ENCODE measurements at places on chromosomes 4 and X. TPM values are rescaled to one million over a fixed set of nuclear protein-coding genes. Genes with fewer than 3 reads are reported as not detected.

GRCh38 chr4:186258216-186258811 is 7.7 kb upstream of the F11 start:
- DNase-seq, result no peak

DNA sequence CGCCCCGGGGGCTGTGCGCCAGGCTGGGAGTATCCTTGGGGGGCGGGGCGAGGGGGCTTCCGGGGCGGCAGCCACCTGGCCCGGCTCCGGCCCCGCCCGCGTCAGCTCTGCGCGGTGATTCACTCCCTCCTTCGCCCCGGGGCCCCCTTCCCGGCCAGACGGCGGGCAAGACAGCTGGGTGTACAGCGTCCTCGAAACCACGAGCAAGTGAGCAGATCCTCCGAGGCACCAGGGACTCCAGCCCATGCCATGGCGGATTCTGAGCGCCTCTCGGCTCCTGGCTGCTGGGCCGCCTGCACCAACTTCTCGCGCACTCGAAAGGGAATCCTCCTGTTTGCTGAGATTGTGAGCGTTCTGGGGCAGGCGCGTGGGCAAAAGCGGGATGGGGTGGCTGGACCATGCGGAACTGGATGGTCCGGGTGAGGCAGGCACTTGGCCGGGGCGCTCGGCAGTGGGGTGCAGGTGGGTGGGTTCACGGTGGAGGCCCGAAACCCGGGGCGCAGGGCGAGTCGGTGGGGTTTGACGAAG is at the start of gene PLP2:
PLP2 (plus strand) TSS at position 147 of the 528 bp plus-strand sequence; CDS start at position 250, 103 bp downstream.
- no peak for DNase-seq

- DNase-seq, result no peak
These were observed 29.8 kb downstream of the PCDH18 start for GRCh38 chr4:137502339-137503129.

DNA sequence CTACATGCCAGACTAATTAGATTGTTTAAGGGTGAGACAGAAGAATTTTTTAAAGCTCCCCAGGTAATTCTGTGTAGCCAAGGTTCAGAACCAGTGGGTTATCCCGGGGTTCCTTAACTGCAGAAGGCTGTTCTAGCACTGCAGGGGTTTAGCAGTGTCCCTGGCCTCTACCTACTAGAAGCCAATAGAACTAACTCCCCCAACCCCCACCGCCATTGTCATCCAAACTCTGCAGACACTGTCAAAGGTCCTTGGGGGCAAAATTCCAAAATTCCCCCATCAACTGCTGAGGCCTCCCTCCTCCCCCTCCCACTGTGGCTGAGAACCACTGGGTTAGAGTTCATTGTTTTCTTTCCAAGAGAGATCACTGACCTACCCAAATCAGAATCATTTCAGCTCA is 66.4 kb downstream of the MOSPD2 start:
- no peak for DNase-seq

Gene USP26
- total RNA-seq, result not detected

DNA sequence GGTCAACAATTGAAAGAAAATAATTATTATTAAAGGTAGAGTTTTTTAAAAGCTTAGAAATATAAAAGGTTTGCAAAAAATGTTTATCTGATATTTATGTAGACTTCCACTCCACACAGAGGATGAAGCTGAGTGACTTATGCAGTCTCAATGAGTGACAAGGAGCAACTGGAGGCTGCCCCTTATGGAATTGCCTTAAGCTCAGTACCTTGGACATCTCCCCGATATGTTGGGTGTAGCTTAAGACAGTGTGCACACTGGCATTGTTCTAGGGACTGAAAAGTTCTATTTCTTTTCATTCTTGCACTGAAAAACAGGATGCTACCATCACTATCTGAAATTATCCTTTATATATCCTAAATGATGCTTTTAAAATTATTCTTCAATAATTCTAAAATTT is 292.1 kb downstream of the PRDM5 start:
- no peak for DNase-seq

DNA sequence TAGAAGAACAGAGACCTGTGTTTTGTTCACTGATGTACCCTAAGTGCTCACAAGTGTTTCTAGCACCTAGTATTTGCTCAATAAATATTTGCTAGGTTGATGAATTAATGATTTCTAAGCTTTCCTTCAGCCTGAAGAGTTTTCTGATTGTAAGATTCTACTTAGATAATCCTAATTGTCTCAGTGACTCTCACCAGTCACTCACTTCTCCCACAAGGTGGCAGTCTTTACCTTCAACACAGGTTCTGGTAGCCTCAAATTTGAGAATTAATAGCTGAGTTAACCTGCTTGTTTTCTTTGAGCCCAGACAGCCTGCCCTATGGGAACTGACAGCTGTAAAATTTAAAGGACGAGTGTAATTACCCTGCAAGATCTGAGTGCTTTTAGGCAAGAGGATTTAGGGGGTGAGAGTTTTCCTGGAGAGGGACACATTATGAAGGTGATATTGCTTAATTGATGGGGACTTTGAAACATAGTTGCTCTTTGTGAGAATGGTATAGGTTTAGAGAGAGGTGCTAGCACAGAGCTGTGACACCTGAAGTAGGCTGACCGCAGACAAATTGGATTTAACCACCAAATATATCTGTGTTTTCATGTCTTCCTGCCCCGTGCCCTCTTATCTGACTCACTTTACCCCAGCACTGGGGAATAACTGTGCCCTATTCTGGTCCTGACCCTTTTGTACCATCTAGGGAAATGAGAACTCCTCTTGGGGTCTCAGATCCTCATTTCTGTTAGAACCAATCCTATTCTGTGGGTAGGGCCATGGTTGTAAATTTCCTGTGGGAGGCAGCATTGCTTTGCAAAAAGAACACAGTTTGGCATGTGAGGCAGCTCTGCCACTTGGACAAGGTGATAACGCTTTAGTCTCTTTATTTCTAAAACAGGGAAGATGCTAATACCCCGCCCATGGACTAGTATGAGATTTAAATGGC is 27.7 kb downstream of the CD38 start:
- DNase-seq, result no peak

Gene MAGEB1
- total RNA-seq, result not detected

DNA sequence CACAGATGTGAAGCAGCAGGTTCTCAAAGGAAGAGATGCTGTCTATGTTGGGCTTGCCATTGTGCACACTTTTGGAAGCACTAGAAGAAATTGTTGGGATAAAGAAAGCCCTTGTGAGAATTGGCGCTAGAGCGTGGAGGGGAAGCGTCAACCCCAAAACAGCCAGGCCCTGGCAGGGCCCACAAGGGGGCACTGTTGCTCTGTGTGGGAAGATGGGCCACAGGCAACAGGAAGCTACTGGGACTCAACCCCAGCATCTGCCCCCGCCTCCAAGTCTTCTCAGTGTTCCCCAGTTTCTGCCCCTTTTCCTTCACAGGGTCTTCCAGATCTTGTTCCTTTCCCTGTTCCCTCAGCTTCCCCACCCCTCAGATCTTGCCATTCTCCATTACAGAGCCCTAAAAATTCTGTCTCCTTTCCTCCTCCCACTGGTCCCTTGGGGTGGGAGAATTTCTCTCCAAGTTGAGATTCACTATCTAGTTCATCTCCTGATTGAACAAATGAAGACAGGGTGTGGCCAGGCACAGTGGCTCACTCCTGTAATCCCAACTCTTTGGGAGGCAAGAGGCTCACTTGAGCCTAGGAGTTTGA is 85.5 kb downstream of the STARD8 start:
- DNase-seq, result no peak

GRCh38 chrX:112868586-112868985 is 28.0 kb upstream of the AMOT start:
- no peak for DNase-seq

- DNase-seq, result no peak
These were observed 255.8 kb downstream of the COL25A1 start for GRCh38 chr4:109046471-109047201.

Gene CCNB3
- total RNA-seq, result 0.83 TPM

DNA sequence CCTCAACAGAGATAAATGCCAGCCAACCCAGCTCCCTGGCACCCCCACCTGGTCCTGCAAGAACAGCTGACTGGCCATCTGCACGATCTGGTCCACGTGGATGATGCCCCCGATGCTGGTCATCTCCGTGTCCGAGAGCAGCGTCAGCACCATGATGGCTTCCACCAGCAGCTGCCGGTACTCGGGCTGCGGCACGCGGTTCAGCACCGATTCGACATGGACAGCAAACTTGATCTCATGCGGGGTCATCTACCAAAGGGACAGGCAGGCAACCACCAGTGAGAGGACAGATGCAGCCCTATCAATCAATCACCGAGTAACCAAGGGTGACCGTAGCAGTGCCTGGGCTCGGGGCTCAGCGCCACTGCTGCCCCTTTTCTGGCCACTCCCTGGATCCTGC is 89.8 kb downstream of the PHKA2 start:
- DNase-seq, result no peak
